Bronchial smooth muscle cell (primary cell): ENCODE measurements at places on chromosomes 3 and 15. TPM values are rescaled to one million over a fixed set of nuclear protein-coding genes. Genes with fewer than 3 reads are reported as not detected.

The LNP1 gene
- 3.9 and 4.6 TPM in 2 replicates for total RNA-seq

The PIGZ gene
- total RNA-seq, result 1.3 TPM in 2 replicates

The EEF1AKMT4 gene
- 1.1 and 1.5 TPM in 2 replicates for total RNA-seq

The POC1A gene
- total RNA-seq, result 2.6 and 5.4 TPM in 2 replicates

The FBN1 gene
- 1,286 and 1,431 TPM in 2 replicates for total RNA-seq

The MST1 gene
- total RNA-seq, result 8.3 and 9.9 TPM in 2 replicates

The ACAN gene
- total RNA-seq, result under 0.01 and 0.09 TPM in 2 replicates

The LRRC31 gene
- not detected in 2 replicates for total RNA-seq

The CGNL1 gene
- 0.16 and 0.26 TPM in 2 replicates for total RNA-seq

The ADAMTS17 gene
- 0.09 TPM in 1 of 2 replicates, not detected in the other for total RNA-seq

The ZNF385D gene
- total RNA-seq, result 1.1 and 1.5 TPM in 2 replicates

The GPR87 gene
- total RNA-seq, result 0.16 TPM in 1 of 2 replicates, not detected in the other

The RPP25 gene
- total RNA-seq, result 0.34 and 1.4 TPM in 2 replicates

The BNC1 gene
- total RNA-seq, result 1.7 and 4.3 TPM in 2 replicates

The ZNF148 gene
- 23.3 and 36.5 TPM in 2 replicates for total RNA-seq

The TRAIP gene
- 0.77 and 2.4 TPM in 2 replicates for total RNA-seq

The ITIH3 gene
- total RNA-seq, result not detected in 2 replicates

The TIMP4 gene
- 12.0 and 17.2 TPM in 2 replicates for total RNA-seq

The SEMA3F gene
- total RNA-seq, result 2.1 and 4.7 TPM in 2 replicates

The MSL2 gene
- 4.5 and 5.8 TPM in 2 replicates for total RNA-seq

The CD200R1 gene
- 0.09 and 0.16 TPM in 2 replicates for total RNA-seq

The TMEM207 gene
- total RNA-seq, result not detected in 2 replicates

The CKMT1A gene
- 0.16 and 0.26 TPM in 2 replicates for total RNA-seq

The C3orf22 gene
- not detected in 2 replicates for total RNA-seq
